GM03348 (cell line): ENCODE measurements at places on chromosomes 7 and 10.

GRCh38 chr7:71270558-71270957 lies 138.6 kb downstream of the GALNT17 start:
- no peak for DNase-seq

DNA sequence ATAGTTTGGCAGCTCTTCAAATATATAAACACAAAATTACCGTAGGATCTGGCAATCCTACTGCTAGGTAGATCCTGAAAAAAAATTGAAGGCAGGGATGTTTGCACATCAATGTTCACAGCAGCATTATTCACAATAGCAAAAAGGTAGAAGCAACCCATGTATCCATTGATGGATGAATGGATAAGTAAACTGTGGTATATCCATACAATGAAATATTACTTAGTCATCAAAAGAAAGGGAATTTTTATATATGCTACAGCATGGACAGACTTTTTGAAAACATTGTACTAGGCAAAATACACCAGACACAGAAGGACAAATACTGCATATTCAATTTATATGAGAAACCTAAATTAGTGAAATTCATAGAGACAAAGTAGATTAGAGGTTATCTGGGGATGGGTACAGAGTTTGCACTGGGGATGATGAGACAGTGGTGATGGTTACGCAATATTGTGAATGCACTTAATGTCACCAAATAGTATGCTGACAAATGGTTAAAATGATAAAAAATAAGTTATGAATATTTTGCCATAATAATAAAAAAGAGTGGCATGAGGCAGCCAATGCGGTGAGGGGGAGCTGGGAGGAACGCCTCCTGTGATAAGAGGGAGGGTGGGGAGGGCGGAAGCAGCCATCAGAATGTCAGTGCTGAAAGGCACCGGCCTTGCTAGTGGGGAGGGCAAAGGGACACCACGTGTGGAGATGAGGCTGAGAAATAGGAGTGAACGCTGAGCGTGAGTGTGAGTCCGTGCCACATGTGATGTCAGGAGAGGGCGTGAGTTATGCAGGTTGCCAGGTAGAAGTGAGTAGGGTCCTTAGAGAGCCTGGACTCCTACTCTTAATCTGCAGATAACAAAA lies 386.1 kb upstream of the PODXL start:
- no peak for DNase-seq

GRCh38 chr10:84269773-84270172 lies 24.9 kb downstream of the RGR start:
- DNase-seq, result peak; percentile 69

- DNase-seq, result no peak
Measured at GRCh38 chr7:45456747-45457524, 117.2 kb upstream of the ADCY1 start.

DNA sequence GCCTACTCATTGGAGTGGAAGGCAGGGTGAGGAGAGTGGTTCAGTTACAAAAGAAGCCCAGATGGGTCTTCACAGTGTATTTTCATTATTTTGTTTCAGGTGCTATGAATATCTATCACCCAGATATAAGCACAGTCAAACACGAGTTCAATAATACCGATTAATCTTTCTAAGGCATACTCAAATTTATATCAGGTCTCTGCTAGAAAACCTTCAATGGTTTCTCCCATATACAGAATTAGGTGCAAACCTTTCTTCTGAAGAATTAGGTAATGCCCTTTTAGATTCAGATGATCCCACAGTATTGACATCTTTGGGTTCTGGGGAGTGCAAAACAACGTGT lies 14.7 kb upstream of the HPS1 start:
- no peak for DNase-seq

DNA sequence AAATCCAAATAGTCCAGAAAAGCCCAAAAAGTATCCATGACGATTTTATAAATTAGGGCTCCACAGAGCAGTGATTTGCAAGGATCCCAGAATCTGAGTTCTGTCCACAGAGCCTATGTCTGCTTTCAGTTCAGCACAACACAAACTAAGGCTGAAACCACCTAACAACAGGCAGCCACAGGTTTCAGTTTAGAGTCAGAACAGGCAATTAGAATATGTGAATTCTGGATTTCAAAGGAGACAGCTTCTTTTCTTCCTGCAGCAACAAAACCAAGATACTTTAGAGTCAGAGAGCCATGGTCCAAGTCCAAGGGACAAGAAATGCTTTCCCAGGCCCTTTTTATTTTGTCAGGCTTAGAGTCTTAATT lies 23.6 kb downstream of the IFIT3 start:
- DNase-seq, result no peak

DNA sequence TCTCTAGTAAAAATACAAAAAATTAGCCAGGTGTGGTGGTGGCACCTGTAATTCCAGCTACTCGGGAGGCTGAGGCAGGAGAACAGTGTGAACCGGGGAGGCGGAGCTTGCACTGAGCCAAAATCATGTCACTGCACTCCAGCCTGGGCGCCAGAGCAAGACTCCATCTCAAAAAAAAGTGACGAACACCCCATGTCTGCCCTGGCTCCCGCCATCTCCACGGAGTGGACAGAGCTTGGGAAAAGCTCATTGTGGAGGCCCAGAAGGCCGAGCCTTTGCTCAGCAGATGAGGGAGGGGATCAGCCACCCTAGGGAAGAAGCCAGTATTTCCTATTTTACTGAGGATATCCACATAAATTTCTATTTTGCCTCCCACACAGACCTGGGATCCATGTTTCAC lies 136.8 kb downstream of the DIP2C start:
- no peak for DNase-seq

DNA sequence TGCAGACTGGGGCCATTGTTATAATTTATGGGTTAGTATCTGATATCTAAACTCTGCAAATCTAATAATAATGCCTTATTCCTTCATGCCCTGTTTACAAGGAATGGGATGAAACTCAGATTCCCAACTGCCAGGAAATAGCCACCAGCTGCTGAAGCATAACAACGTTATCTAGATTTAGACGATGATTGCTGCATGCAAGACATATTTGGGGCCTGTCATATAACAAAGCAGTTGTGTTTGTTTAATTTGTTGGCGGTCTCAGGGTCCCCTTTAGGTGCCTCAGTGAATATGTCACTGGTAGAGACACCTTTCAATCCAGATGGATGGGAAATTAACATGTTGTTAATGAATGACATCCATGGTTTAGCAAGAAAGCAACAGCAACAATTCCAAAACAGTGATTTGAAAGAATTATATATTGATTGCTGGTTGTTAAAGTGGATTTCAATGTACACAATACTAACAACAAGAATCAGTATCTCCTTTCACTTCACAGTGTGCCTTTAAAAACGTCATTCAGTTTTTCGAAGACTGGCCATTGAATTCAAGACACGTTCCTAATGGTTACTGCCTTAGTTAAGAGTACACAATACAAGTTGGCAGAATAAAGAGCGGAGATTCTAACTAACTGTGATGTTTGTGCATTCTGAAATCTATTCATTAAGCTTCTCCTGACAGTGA lies 860.6 kb upstream of the CELF2 start:
- no peak for DNase-seq

DNA sequence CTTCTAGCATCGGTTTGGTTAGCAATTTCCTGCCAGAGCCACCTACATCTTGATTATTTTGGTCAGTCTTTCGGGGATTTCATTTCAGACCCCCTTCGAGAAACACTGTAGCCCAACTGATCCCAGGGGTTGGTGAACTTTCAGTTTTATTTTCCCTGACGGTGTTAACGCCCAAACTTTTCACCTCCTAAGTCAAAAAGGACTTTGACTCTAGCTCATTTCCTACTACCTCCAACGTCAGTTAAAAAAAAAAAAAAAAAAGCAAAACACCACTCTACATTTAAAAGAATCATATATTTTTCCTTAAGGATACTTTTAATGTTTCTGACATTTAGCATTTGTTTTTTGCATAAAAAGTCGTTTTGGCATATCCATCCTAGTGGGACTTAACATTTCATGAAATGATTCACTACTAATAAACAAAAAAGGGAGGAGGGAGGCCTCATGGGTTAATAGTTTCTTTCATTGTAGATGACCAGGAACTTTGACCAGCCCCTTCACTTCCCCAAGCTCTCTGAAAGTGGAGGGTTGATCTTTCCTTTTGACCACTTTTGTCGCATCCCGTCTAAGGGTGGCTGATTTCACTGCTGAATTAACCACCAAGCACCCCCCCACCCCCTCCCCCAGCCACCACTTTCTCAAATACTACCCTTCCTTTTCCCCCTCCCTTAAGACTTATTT lies 764 bp upstream of the TCF7L2 start:
- DNase-seq, result no peak

DNA sequence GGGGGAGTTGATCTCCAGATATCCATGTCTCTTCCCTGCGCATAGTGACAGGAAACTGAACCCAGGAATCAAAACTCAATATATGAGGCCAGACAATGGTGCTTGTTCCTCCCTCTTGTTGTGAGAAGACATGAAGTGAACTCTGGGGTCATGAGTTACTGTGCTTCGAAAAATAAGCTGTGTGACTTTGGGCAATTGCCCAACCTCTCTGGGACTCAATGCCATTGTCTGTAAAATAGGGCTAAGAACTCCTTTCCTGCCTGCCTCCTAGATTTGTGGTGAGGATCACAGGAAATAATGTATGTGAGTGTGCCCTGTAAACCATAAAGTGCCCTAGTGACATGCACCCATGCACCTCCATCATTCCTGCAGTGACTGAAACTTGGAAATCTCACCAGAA lies 48.4 kb downstream of the SYPL1 start:
- DNase-seq, result no peak

DNA sequence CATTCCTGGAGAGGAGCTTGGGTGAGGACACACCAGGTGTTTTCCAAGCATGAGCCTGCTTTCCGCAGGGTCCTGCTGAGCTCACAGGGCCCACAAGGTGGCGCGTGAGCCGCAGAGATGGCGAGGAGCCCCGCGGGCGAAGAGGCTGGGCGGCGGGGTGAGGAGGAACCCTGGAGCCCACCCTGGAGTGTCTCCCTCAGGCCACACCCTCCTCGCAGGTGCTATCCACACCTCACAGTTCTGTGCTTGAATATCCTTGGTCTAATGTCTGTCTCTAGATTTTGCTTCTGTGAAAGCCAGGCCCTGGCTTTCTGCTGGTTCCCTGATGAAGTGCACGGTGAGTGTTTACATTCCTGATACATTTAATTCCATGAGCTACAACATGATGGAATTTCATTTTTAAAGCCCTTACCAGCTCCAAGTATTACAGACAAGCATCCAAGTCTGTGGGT lies 433.6 kb downstream of the ACTR3B start:
- no peak for DNase-seq

DNA sequence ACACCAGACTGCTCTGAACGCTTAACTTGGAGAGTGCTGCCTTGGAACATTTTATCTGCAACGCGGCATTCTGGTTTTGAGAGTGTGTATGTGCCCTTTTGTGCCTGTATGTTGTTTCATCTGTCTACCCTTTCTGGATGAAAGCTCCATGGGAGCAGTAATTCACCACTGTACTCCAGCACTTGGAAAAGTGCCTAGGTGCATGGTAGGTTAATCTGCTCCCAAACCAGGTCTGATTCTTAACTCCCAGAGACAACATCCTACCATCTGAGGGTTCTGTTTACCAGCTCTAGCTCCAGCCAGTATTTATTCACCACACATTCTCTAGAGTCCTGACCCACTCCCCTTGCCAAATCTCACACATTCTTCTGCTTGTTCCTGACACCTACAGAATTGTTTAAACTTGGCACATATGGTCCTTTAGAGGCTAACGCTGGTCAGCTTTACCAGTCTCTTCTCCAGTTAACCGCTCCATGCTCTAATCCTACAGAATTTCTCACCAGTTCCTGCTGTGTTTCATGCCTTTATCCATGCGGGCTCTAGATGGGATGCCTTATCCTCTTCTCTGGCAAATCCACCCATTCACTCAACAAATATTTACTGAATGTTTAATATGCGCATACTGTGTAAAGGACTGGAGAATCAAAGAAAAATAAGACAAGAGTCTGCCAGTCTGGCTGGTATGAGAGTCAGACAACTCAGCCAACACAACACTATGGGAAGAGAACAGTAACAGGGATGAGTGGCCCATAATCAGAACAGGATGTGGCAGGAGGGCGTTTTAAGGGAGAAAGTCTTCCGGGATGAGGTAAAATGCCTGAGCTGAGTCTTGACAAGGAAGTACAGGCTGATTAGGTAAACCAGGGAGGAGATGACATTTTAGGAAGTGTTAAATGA lies 46.3 kb downstream of the MTPN start:
- peak; percentile 48 for DNase-seq

GRCh38 chr7:80259-81067 lies 111.9 kb upstream of the FAM20C start:
- DNase-seq, result no peak

- DNase-seq, result no peak
Measured at GRCh38 chr10:132593900-132594876, 56.6 kb downstream of the INPP5A start.

- no peak for DNase-seq
Measured at GRCh38 chr7:36278069-36278619, 111.5 kb upstream of the ANLN start.

- no peak for DNase-seq
Measured at GRCh38 chr7:92567460-92567859, 22.7 kb downstream of the FAM133B start.

DNA sequence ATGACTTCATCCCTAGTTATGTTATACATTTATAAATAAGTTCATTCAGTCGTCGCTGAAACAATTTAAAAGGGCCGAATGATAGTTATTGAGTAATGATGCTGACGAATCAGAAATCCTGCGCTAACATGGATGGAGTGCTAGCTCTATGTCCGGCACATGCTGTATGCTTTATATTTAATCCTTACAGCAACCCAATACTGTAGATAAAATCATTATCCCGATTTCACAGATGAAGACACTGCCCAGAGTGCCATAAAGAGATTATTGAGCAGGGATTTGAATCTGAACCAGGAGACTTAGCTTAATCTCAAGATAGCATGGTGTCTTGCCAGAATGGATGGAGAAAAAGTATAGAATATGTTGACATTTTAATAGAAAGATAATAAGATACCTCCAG lies 1.1 kb upstream of the ICA1 start:
- DNase-seq, result no peak

- DNase-seq, result no peak
Measured at GRCh38 chr7:71021131-71021530, 110.8 kb upstream of the GALNT17 start.

GRCh38 chr10:104638861-104639589 lies 2.1 kb upstream of the SORCS3 start:
- DNase-seq, result peak; percentile 48

DNA sequence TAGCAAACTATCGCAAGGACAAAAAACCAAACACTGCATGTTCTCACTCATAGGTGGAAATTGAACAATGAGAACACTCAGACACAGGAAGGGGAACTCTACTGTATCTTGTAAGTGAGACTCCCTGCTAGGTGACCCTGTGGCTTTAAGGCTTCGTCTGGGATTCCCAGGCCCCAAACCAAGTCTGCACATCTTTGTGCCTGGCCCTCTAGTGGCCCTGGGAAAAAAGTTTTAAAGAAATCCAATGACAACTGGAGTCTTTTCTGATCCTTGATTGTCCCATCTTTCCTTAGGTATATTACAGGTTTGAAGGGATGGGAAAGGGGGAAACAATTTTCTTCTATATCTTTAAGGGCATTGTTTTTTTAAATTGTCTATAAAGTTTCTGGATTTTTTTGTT lies 10.6 kb upstream of the LIPM start:
- DNase-seq, result peak; percentile 37

DNA sequence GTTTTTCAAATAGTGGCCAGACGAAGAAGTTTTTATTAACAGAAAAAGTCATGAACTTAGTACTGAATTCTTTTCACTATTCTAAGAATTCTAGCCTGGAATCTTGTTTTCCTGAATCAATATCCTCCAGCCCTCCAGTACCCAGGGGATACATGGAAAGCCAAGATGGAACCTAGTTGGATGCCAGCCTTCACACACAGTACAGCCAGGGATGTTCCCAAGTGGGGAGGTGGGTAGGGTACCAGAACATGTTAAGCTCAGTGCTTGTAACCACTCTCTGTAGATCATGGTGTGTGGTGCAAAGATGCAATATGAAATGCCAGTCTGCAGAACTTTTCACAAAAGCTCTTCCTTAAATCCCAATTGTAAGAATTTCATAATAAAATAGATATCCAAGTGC lies 128.0 kb downstream of the POU6F2 start:
- no peak for DNase-seq
